ENCODE measurements at places on chromosomes 6 and 20. TPM values are rescaled to one million over a fixed set of nuclear protein-coding genes. Genes with fewer than 3 reads are reported as not detected.

FAM83C gene
- total RNA-seq, result not detected

AGPAT4 gene
- total RNA-seq, result 62.9 TPM

NKX2-4 gene
- total RNA-seq, result not detected

COMMD7 gene
- total RNA-seq, result 41.3 TPM

DEFB121 gene
- not detected for total RNA-seq

HTR1E gene
- total RNA-seq, result 8.4 TPM

ZSCAN12 gene
- total RNA-seq, result 9.9 TPM

ULBP1 gene
- total RNA-seq, result 0.30 TPM

GGTLC1 gene
- not detected for total RNA-seq

DNA sequence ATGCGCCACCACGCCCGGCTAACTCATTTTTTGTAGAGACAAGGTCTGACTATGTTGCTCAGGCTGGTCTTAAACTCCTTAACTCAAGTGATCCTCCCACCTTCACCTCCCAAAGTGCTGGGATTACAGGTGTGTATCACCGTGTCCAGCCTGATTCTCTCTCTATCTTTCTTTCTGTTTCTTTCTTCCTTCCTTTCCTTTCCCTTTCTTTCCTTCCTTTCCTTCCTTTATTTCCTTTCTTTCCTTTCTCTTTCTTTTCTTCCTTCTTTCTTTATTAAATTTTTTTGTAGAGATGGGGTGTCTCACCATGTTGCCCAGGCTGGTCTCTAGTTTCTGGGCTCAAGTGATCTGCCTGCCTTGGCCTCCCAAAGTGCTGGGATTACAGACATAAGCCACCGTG is 38.7 kb upstream of the MTHFD1L start:
- DNase-seq, result no peak

GRCh38 chr20:11112832-11113231 is 439.0 kb upstream of the JAG1 start:
- no peak for DNase-seq

DNA sequence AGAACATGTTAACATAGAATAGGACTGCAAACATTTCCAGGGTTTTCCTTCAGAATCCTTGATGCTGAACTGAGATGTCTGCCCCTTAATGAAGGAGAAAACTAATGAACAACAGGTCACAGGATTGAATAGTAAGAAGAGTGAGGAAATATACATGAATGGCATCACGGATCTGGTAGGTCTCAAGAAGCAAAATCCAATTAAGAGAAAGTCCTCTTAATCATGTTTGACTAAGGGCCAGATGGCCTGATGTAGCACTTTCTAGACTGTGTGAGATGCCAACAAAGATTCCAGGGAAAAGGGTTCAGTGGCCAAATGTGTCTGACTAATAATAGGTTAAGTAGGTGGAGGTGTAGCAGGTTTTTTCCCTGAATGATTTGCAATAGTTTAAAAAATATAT is 13.7 kb upstream of the SHPRH start:
- DNase-seq, result no peak

GRCh38 chr6:145865175-145865574 is 50.6 kb upstream of the FBXO30 start:
- no peak for DNase-seq

DNA sequence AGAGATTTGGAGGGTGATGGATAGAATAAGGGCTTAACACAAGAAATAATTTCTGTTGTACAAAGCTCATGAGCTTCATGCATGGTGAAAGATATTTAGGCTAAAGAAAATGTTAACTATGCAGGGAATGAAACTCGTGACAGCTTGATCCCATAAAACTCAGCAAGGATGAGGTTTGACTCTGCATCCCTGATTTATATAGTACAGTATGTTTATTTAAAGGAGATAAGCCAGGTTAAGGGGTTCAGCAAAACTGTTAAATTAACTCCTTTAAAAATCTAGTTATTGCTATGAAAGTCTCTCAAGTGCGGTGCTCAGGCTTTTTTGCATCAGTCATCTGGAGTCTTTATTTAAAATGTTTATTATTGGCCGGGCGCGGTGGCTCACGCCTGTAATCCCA is 326.4 kb downstream of the LAMA2 start:
- DNase-seq, result no peak

- DNase-seq, result no peak
Observed at GRCh38 chr20:16145919-16146318, 427.3 kb downstream of the KIF16B start.

DNA sequence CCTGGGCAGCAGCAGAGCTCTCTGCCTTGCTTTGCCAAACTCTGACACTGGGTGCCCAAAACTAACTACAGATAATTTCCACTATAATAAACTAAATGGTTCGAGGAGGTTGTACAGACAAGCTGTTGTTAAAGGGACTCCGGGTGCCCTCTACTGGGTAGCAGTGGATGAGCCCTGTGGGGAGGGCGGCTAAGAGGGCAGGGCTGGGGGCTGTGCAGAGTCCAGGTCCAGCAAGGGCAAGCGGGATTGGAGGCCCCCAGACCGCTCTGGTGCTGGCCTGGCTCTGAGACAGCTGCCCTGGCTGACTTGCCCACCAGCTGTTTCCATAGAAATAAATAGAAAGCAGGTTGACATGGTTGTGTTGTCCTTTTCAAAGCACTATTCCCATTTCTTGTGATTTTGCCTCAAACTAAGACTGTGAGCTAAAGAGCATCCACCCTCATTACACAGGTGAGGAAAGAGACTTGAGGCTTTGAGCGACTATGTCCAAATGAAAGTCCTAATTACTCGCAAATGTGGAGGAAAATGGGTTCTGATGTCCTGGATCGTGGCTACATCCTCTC is 167.6 kb upstream of the CST7 start:
- DNase-seq, result peak; percentile 62

GRCh38 chr20:43583982-43584432 is 6.7 kb upstream of the IFT52 start:
- peak; percentile 68 for DNase-seq

DNA sequence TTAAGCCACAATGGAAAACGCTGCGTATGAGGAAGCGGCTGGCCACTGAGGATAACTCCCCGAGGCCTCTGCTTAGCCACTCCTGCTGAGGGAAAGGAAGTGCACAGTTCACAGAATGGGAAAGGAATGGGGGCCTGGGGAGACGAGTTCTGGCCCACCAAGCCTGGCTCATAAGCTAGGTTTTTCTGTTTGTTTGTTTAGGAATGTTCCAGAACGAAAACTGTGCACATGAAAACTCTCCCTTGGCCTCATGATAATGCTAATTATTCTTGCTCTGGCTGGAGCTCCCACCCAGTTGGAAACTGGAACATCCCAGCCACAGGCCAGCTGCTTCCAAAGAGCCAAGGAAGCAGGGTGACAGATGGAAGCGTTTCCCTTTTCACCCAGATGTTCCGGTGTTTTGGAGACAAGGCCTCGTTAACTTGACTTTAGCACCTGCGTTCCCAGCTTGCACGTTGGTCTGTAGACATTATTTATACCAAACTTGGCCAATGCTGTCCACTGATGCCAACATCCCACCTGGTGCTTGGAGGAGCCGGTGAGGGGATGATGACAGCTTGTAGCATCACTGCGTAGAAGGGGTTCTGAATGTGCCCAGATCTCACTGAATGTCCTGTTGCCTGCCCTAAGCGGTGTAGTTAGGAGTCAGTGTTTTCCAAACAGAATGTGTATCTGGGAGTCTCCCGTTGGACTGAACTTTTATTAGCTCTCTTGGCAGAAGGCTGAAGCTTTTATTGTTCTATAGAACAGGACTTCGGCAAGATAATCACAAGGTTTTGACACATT is 34.5 kb downstream of the APCDD1L start:
- no peak for DNase-seq

DNA sequence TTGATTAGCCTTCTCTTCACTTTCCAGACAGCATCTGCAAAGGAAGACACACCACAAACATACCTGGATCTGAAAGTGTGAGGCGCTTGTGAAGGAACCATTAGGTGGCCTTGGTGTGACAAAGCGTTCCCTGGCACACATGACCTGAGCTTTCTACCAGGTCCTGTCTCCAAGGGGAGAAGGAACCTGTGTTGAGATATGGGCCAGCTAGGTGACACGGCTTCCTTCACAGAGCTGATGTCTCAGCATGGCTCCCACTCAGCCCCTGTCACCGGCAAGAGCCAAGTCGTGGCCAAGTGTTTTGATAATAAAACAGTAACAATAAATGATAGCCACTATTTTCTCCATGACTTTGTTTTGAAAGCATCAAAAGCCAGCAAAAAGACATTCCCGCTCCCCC is 20.3 kb upstream of the TAGAP start:
- no peak for DNase-seq

DNA sequence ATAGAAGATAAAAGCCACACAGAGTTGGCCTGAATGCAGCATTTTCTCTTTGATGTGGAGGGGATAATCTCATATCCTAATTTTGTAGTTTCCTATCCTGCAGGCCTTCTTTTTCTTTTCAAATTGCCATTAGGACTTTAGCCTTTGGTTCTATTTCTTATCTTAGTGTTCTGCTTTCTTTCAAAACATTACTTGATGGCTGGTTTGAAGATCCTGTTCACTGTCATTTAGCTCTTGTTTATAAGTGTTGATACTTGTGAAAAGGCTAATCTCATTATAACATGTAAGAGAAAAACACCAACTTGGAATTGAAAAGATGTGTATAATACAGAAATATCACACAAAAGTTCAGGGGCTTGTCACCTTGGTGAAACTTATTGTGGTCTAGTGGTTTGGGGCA is 54.6 kb upstream of the PKIB start:
- no peak for DNase-seq

DNA sequence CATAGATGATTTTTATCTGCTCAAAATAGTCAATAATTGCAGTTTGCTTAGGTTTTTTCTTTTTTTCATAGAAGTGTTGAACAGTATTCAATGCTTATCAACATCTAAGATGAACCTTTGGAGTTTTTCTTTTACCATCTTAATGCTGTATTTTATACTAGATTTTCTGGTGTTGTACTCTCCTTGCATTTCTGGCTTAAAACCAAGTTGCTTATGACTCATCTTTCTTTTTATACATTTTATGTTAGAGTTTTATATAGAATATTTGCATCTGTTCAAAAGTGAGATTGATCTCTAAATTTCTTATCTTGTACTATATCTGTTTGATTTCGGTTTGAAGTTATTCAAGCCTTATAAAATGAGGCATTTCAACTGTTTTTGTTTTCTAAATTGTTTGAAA is 232.5 kb downstream of the RFPL4B start:
- DNase-seq, result no peak

DNA sequence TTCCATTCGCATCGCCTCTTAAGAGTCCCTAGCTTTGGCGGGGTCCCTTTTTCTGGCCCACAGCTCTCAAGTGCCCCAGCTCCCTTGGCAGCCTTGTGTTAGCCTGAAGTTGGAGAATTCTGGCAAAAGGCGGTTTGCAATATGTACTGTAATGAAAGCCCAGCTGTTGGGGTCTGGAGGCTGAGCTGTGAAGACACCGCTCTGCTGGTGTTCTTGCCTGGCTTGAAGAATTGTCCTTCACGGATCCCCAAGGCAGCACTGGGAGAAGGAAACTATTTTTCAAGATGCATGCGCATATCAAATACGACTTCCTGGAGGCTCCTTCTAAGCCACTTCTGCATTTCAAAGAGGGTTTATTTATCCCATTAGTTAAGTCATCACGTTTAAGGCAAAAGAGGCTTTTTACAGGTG is 21.4 kb upstream of the CITED2 start:
- no peak for DNase-seq

DNA sequence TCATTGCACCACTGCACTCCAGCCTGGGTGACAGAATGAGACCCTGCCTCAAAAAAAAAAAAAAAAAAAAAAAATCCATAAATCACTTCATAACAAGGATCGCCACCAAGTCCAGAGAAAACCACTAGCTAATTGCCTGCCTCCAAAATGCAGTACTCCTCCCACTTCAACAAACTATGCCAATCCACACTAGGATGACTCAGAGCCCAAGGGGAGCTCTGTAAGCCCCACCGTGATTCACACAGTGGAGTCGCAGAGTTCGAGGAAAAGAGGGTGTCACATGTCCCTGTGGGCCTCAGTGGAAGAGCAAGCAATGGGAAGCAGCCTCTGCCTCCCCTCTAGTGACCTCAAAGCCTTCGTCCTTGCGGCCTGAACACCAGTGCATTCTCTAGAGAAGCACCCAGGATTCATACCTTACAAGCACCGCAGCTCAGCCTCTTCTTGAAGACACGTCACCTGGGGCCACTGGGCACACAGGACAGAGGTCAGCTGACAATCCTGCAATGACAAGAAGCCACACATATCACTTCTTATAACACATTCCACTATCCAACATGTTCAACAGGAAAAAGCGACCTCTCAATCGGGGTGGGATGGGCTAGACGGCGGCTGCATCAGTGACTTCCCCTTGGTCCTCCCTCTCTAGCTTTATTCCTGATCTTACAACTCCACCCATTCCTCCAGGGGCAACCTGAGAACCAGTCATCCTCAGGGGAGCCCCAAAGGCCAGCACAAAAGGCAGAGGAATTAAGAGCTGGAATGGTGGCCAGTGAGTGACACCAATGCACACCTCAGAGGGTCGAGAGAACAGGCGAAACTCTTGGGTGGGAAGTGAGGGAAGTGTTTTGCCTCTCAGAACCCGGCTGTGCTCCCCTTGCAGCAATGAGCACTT is 8.9 kb downstream of the SNHG17 start:
- peak; percentile 54 for DNase-seq

DNA sequence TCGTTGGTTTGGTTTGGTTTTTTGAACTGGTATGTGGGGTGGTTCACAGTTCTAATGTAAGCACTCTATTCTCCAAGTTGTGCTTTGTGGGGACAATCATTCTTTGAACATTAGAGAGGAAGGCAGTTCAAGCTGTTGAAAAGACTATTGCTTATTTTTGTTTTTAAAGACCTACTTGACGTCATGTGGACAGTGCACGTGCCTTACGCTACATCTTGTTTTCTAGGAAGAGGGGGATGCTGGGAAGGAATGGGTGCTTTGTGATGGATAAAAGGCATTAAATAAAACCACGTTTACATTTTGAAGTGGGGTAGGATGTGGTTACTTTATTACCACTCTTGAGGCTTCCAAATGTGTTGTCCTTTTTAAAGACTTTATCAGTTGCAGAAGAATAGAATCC is 168.0 kb downstream of the ZMYND8 start:
- DNase-seq, result no peak

DNA sequence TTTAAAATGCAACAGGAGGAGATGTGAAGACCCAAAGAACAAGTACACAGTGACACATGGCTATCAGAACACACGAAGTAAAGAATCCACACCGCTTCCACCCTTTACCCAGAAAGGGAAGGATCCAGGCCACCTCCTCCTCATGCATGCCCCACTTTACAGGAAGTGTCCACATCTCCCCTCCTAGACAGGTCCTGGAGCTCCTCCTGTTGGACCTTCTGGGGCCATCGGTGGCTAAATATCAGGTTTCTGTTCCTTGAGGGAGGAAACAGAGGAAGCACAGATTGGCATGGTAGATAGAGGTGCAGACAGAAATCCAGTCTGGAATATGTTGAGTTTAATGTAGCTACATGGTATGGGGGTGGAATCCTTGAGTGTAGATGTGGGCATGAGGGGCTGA is 10.9 kb downstream of the NINL start:
- DNase-seq, result no peak

DNA sequence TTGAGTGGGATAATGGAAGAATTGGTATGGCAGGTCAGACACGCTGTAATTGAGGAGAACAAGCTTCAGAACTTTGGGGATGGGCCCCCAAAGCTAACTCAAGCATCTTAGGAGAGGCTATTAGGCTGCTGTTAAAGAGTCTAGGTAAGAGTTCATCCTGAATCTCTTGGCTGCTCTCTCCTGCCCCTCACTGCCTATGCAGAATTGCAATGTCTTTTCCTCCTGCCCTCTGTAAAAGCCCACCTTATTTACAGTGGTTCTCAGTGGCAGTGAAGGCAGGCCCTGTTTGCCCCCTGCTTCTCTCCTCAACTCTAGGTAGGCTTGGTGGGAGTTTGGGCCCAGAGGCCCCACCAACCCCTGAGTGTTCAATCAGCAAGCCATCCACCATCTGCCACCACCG is 55.0 kb downstream of the LYRM2 start:
- no peak for DNase-seq
